ENCODE measurements at places on chromosomes 7 and 10.
A peak's percentile ranks its signal among the peaks of the same experiment; 100 is the strongest.

DNA sequence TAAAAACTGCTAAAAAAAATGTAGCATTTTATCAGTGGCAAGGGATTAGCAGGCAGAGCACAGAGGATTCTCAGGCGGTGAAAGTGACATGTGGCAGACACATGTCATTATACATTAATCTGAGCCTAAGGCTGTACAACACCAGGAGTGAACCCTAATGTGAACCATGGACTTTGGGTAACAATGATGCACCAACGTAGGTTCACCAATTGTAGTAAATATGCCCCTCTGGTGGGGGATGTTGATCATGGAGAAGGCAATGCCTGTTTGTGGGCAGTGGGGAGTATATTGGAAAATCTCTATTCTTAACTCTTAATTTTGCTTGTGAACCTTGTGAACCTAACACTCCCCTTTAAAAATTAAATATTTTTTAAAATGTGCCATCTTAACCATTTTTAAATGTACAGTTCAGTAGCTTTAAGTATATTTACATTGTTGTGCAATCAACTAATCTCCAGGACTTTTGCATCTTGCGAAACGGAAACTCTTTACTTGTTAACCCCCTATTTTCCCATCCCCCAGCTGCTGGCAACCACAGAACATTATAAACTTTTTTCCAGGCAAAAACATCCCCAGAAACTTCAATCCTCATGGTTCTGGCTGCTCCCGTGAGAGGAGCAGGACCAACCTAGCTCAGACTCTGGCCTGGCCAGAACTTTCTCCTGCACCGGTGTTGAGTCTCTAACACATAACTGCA is 29.9 kb downstream of the LRRC20 start:
- peak; percentile 14 for DNase-seq

DNA sequence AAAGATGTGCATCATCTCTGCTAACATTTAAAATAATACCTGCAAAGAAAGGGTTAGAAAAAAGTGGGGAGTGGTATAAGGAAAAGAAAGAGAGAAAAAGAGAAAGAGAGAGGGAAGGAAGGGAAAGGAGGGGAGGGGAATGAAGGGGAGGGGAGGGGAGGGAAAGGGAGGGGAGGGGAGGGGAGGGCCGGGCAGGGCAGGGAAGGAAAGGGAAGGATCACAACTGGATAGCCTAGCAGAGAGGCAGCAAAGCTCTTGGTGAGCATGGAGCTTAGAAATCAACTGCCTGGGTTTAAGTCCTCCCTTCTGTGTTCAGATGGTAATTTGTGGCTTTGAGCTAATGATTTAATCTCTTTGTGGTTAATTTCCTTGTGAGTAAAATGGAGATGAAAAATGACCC is 5.4 kb upstream of the FAM237B start:
- DNase-seq: no peak

GRCh38 chr10:5956146-5956936 is 21.0 kb downstream of the IL15RA start:
- DNase-seq: no peak

- peak; percentile 47 for DNase-seq
These were observed 607.2 kb upstream of the MGMT start for GRCh38 chr10:128859738-128860386.

GRCh38 chr10:98193037-98193436 is 58.6 kb downstream of the R3HCC1L start:
- DNase-seq: no peak

- DNase-seq: no peak
These were observed 6.2 kb upstream of the STARD3NL start for GRCh38 chr7:38171623-38172391.

DNA sequence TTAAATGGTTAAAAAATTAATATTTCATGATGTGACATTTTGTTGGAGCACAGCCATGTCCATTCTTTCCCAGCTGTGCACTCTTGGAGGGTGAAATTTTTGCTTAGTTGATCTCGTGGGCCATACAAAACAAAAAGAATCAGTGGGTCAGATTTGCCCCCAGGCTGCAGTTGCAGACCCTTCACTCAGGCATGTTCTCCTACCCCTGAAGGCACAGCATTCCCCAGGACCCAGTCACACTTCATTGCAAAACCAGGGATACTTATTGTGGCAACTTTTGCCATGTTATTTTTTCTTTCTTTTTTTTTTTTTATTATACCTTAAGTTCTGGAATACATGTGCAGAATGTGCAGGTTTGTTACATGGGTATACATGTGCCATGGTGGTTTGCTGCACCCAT is 6.0 kb downstream of the TAS2R40 start:
- DNase-seq: peak; percentile 60

DNA sequence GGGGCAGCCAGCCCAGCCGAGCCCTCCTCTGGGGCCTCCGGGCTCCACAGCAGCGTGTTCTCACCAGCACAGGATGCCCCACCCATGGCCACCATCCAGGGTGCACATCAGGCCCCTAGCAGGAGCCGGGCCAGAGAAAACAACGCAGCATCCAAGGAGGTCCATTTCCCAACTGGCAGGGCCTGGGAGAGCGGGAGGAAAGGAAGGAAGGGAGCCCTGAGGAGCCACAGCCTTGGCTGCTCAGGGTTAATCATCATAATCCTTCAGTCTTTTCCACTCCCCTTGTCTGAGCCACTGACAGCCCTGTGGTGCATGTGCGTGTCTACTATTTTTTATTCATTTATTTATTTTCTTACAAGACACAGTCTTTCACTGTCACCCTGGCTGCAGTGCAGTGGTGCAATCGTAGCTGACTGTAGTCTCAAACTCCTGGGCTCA is 3.6 kb downstream of the PLAC9 start:
- peak; percentile 99 for DNase-seq

GRCh38 chr10:113970641-113971040 is 73.0 kb upstream of the ADRB1 start:
- DNase-seq: no peak

DNA sequence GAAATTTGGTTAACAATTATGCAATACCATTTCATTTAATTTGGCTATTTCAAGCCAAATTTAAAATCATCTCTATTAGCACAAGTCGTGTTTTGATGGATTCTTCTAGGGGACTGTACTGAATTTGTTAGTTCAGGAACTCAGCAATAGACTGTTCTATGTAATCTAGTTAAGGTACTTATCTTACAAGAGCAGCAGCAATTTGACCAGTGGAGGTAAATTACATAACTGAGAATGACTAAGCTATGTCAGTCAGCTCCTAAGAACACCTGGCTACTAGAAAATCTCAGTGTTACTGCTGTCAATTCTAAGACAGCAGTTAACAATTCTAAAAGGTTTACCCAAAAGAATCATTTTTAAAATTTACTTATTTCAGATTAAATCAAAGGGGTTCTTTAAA is 513.9 kb upstream of the ZWINT start:
- no peak for DNase-seq

DNA sequence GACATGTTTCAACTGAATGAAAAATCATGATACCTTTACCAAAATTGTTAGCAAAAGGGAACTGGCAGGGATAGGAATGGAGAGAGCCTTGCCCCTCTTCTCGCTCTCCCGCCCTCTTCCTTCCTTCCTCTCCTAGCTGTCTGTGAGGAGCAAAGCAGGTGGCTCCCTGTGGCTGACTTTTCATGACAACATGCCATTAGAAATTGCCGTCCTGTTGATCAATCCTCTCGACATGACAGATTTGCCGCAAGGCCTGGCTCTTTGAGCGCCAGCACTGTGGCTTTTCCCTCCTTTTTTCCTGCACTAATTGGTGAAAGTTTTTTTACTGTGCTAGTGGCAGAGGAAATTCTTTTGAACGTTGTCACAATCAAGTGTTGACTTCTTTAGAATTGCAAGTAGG is 171.1 kb downstream of the TCF7L2 start:
- no peak for DNase-seq

- DNase-seq: no peak
These were observed 67.8 kb upstream of the PCBD1 start for GRCh38 chr10:70956029-70956759.

GRCh38 chr7:151728746-151729145 is 148.2 kb downstream of the PRKAG2 start:
- no peak for DNase-seq

DNA sequence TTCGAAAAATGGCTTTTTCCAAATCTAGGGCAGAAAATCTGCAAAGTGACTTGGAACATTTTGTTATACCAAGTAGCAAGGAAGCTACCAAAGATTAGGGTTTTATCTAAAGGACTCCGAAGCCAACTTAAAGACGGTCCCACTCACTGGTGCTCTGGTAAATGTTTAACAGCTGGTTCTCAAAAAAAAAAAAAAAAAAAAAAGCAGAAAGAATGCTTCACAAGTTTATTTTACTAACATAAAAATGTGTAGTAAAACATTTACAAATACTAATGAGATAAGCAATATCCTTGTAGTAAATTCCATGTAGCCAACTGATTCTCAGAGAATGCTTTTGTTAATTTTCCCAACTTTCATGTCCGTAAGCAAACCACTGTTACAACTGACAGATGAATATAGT is 38.4 kb downstream of the TAF3 start:
- no peak for DNase-seq

DNA sequence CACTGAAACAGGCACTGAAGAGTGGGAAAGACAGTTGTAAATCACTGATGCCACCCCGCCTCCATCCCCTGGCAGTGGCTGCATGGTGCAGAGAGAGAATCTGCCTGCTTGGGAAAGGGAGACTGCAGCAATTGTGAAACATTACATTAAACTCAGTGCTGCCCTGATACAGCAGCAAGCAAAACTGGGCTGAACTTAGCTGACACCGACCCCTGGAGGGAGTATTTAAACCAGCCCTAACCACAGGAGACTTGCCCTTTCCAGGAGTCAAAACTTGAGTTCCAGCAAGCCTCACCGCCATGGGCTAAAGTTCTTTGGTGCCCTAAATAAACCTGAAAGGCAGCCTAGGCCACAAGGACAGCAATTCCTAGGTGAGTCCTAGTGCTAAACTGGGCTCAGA is 109.4 kb upstream of the PLPP4 start:
- DNase-seq: no peak

- DNase-seq: peak; percentile 11
These were observed 141.4 kb downstream of the VTI1A start for GRCh38 chr10:112588225-112588990.

DNA sequence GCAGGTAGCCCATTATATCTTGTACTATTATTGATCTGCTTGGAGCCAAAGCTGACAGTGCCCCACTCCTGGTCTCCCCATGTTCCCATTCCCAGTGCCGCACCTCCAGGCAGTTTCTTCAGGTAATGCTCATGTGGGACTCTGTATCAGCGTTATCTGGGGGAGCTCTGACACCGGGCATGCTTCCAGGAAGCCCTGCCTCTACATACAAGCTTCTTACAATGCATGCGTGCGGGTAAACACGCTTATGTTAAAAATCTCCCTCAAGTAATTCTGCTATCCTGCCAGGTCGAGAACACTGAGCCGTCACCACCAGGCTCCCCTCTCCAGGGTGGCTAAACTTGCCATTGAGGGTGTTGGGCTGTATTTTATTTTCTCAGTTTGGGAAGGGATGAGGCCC is 61.6 kb upstream of the LBX1 start:
- no peak for DNase-seq

DNA sequence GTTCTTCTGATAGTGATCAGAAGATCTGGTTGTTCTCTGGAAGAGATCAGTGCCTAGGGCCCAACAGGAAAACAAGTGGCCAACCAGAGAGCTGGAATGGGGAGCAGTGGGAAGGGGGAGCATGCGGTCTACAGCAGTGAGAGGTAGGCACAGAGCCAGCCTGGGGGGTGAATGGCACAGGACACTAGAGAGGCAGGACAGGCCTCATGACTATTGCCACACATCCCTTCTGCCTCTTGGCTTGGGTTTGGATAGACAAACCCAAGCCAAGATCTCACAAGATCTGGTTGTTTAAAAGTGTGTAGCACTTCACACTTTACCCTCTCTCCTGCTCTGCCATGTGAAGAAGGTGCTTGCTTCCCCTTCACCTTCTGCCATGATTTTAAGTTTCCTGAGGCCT is 224.4 kb downstream of the ARHGAP12 start:
- no peak for DNase-seq

DNA sequence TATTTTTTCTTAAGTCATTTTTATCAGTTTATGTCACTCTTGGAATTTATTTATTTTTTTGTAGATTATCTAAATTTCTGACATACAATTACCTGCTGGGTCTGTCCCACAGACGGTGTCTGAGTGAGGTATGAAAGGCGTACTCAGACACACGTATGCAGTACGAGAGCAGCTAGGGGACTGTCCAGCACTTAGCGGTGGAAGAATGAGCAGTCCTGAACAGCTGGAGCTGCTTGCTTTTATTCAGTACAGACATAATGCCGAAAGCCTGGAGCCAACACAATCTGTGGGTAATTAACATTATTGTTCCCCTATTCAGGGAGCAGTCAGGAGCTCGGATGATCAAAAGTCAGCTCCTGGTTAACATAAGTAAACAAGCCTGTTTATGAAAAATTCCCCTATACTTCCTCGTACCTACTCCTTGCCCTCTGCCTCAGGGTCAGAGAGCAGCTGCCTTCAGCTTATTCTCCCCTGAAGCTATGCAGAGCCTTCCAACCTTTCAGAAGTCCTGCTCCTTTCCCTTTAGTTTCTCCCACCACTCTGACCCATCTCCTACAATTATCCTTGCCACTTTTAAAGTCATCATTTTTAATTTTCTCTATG is 488.0 kb upstream of the POM121L12 start:
- no peak for DNase-seq

DNA sequence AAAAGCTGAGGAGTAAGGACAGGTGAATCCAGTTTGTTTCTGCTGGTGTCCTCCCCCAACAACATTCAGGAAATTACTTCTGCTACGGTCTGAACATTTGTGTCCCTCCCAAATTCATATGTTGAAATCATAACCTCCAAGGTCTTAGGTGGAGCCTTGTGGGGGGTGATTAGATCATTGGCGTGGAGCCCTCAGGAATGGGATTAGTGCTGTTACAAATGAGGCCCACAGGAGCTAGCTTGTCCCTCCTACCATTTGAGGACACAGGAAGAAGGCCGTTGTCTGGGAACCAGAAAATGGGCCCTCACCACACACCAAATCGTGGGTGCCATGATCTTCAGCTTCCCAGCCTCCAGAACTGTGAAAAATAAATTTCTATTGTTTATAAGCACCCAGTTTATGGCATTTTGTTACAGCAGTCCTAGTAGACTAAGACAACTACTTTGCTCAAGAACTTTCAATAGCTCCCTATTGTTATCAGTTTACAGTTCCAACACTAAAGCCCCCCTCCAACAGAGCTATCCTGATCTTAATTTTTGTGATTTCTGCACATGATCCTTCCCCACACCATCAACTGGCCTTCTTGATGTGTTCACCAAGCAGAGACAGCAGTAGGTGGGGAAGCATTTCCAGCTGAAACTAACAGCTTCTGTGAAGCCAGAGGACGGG is 2.1 kb upstream of the LRMDA start:
- no peak for DNase-seq

DNA sequence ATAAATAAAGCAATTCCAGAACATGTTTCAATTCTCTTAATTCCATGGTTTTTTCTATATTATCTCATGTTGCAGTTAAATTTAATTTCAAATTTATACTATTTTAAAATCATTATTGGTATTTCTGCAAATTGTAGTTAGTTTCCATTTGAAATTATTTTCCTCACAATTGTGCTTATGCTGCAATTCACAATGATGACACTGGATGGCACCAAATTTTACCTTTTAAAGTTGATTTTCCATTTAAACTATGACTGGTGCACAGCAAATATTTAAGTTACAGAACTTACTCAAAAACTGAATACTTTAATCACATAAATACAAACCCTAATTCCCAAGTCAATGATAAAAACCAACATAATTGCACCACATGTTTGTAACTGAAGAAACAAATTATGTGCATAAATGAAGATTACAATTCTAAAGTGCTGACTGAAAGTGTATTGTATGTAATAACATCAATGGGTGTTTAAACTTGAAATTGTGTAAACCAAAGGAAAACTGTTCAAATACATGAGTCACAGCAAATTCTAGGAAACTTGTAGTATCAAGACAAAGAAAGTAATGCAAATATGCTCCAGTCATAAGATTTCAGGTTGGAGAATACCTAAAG is 75.3 kb upstream of the AASS start:
- DNase-seq: peak; percentile 7
